ENCODE measurements at places on chromosomes 12 and 14. TPM values are rescaled to one million over a fixed set of nuclear protein-coding genes. Genes with fewer than 3 reads are reported as not detected.

Gene EIF5
- total RNA-seq = 232 TPM

Gene PCNX1
- 62.5 TPM for total RNA-seq

Gene OR4E2
- total RNA-seq = not detected

Gene SPX
- not detected for total RNA-seq

Gene TMEM132C
- total RNA-seq = 8.0 TPM

Gene CHURC1
- 40.6 TPM for total RNA-seq

Gene CD27
- not detected for total RNA-seq

GRCh38 chr12:130461839-130462557, 124.3 kb downstream of the PIWIL1 start:
- DNase-seq = no peak
- H3K4me1 ChIP-seq = peaks cover 3% of the 10 kb centered on the region
- no peak overlapping the region for H3K4me3 ChIP-seq
- peaks cover 6% of the 10 kb centered on the region for H3K27me3 ChIP-seq

DNA sequence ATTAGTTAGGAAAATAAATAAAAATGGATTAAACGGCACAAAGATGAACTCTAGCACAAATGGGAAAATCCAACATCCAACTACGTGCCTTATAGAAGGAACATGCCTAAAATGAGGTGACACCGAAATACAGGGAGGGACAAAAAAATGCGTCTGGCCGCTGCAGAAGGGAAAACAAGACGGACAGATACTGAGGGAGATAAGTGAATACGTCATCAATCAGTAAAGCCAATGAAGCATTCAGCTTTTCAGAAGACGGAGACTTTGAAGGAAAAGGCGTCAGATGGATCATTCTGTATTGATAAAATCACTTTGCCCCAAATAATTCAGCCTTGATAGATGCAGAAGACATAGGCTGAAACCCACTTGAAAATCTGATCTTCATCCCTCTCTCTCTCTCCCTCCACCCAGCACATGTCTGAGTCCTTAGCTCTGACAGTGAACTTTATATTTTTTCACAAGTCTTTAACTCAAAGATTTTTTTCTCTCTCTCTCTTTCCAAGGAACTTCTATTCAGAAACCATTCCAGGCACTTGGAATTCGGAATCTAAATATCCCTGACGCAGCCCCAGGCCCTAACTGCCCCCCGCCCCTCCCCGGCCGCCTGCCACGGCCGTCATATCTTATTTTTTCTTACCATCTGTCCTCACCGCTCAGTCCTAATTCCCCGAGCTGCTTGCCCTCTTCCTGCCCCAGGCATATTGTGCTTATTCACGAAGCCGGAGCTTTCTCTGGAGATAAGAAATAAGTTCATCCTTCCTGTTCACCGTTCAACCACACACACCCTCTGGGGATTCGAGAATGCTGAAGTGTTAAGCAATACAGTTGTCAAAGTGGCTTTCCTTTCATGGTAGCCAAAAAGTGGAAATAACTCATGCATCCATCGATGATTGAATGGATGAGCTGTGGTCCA, 35.5 kb upstream of the RFLNA start:
- DNase-seq = no peak
- H3K27me3 ChIP-seq = peaks cover 16% of the 10 kb centered on the region
- peak overlapping the region; percentile 78 for H3K4me3 ChIP-seq
- H3K4me1 ChIP-seq = peaks cover 39% of the 10 kb centered on the region
- peaks cover 4% of the 10 kb centered on the region for H3K36me3 ChIP-seq
- H3K27ac ChIP-seq = peak overlapping the region; percentile 87

GRCh38 chr12:95721320-95721719, 69.2 kb downstream of the NTN4 start:
- no peak overlapping the region for H3K4me3 ChIP-seq
- no peak for DNase-seq
- no peaks in the 10 kb centered on the region for H3K36me3 ChIP-seq
- no peaks in the 10 kb centered on the region for H3K4me1 ChIP-seq
- no peak overlapping the region for H3K27ac ChIP-seq

- no peak for DNase-seq
- peaks cover 1% of the 10 kb centered on the region for H3K27me3 ChIP-seq
- no peaks in the 10 kb centered on the region for H3K4me1 ChIP-seq
- H3K36me3 ChIP-seq = no peaks in the 10 kb centered on the region
- no peak overlapping the region for H3K4me3 ChIP-seq
- H3K27ac ChIP-seq = no peak overlapping the region
These were observed 336.5 kb downstream of the FSCB start for GRCh38 chr14:44170556-44170955.

GRCh38 chr14:45699471-45699870, 446.5 kb upstream of the MIS18BP1 start:
- no peak overlapping the region for H3K27ac ChIP-seq
- H3K4me3 ChIP-seq = no peak overlapping the region
- no peaks in the 10 kb centered on the region for H3K36me3 ChIP-seq
- no peaks in the 10 kb centered on the region for H3K4me1 ChIP-seq
- no peaks in the 10 kb centered on the region for H3K27me3 ChIP-seq

GRCh38 chr12:67355428-67356379, 86.5 kb downstream of the CAND1 start:
- H3K4me1 ChIP-seq = peaks cover 14% of the 10 kb centered on the region
- no peaks in the 10 kb centered on the region for H3K27me3 ChIP-seq
- H3K27ac ChIP-seq = no peak overlapping the region
- H3K4me3 ChIP-seq = no peak overlapping the region

DNA sequence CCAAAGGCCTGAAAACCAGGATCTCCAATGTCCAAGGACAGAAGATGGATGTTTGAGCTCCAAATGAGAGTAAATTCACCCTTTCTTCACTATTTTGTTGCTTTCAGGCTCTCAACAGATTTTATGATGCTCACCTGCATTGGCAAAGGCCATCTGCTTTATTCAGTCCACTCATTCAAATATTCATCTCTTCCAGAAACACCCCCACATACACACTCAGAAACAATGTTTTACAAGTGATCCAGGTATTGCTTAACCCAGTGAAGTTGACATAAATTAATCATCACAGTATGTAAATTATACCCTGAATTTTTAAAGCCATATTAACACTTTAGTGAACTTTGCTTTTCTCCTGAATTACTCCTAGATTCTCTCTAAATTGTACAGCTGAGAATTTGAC, 63.3 kb downstream of the DUSP6 start:
- H3K27ac ChIP-seq = no peak overlapping the region
- no peak for DNase-seq
- no peak overlapping the region for H3K4me3 ChIP-seq
- H3K4me1 ChIP-seq = peaks cover 12% of the 10 kb centered on the region
- H3K36me3 ChIP-seq = no peaks in the 10 kb centered on the region
- H3K27me3 ChIP-seq = no peaks in the 10 kb centered on the region

DNA sequence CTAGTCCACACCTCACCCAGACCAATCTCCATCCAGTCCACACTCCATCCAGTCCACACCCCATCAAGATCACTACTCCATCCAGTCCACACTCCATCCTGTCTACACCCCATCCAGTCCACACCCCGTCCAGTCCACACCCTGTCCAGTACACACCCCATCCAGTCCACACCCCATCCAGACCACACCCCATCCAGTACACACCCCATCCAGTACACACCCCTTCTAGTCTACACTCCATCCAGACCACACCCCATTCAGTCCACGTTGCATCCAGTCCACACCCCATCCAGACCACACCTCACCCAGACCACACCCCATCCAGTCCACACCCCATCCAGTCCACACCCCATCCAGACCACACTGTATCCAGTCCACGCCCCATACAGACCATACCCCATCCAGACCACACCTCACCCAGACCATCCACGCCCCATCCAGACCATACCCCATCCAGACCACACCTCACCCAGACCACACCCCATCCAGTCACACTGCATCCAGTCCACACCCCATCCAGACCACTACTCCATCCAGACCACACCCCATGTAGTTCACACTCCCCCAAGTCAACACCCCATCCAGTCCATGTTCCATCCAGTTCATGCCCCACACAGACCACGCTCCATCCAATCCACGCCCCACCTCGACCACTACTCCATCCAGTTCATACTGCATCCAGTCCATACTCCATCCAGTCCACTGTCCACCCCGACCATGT, 116.6 kb upstream of the RTL1 start:
- peaks cover 9% of the 10 kb centered on the region for H3K36me3 ChIP-seq
- H3K4me3 ChIP-seq = no peak overlapping the region
- peaks cover 10% of the 10 kb centered on the region for H3K27me3 ChIP-seq
- DNase-seq = no peak
- H3K27ac ChIP-seq = no peak overlapping the region
- H3K4me1 ChIP-seq = no peaks in the 10 kb centered on the region

DNA sequence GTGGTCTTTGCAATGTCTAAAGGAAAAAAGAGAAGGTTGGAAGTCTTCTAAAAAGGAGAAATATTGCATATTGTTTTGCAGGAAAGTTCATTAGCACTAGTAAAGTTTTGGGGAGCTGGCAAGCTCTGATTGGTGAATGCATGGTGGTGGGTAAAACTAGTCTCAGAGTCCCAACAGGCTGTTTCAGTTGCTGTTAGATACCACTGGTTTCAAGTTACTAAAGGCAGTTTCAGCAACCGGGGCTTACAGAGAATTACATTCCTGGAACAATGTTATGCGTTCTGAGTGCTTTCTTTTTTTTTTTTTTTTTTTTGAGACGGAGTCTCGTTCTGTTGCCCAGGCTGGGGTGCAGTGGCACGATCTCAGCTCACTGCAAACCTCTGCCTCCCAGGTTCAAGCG, 208.2 kb downstream of the EPS8 start:
- no peak overlapping the region for H3K27ac ChIP-seq
- H3K4me3 ChIP-seq = no peak overlapping the region
- H3K4me1 ChIP-seq = no peaks in the 10 kb centered on the region

DNA sequence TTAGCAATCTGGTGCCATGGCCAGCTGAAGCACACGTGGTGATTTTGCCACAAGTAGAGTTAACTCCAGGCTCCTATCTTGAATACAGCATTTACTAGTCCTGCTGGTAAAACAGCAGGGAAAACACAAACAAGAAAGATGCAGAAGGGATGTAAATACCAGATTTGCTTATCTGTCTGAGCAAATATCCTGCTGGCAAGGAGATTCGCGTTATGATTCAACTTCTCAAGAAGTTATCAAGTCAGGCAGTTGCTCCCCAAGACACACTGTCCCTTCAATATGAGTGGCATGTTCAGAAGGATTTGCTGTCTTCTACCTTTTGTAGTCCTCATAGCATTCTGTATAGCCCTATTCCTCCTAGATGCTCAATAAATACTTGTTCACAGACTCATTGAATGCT, 171.2 kb upstream of the EGLN3 start:
- no peaks in the 10 kb centered on the region for H3K27me3 ChIP-seq
- no peak overlapping the region for H3K4me3 ChIP-seq
- DNase-seq = no peak
- H3K36me3 ChIP-seq = no peaks in the 10 kb centered on the region
- no peaks in the 10 kb centered on the region for H3K4me1 ChIP-seq
- H3K27ac ChIP-seq = no peak overlapping the region

GRCh38 chr12:31496257-31496656, 94.7 kb downstream of the DENND5B start:
- H3K27ac ChIP-seq = no peak overlapping the region
- no peak overlapping the region for H3K4me3 ChIP-seq
- DNase-seq = no peak

GRCh38 chr14:76837524-76837923, 11.3 kb downstream of the LRRC74A start:
- H3K27ac ChIP-seq = no peak overlapping the region
- peaks cover 6% of the 10 kb centered on the region for H3K36me3 ChIP-seq
- peaks cover 3% of the 10 kb centered on the region for H3K4me1 ChIP-seq
- no peaks in the 10 kb centered on the region for H3K27me3 ChIP-seq
- DNase-seq = no peak

- no peaks in the 10 kb centered on the region for H3K36me3 ChIP-seq
- no peak for DNase-seq
- H3K4me3 ChIP-seq = no peak overlapping the region
- no peak overlapping the region for H3K27ac ChIP-seq
- H3K4me1 ChIP-seq = no peaks in the 10 kb centered on the region
These were observed 255.6 kb downstream of the ERC1 start for GRCh38 chr12:1246637-1247036.

DNA sequence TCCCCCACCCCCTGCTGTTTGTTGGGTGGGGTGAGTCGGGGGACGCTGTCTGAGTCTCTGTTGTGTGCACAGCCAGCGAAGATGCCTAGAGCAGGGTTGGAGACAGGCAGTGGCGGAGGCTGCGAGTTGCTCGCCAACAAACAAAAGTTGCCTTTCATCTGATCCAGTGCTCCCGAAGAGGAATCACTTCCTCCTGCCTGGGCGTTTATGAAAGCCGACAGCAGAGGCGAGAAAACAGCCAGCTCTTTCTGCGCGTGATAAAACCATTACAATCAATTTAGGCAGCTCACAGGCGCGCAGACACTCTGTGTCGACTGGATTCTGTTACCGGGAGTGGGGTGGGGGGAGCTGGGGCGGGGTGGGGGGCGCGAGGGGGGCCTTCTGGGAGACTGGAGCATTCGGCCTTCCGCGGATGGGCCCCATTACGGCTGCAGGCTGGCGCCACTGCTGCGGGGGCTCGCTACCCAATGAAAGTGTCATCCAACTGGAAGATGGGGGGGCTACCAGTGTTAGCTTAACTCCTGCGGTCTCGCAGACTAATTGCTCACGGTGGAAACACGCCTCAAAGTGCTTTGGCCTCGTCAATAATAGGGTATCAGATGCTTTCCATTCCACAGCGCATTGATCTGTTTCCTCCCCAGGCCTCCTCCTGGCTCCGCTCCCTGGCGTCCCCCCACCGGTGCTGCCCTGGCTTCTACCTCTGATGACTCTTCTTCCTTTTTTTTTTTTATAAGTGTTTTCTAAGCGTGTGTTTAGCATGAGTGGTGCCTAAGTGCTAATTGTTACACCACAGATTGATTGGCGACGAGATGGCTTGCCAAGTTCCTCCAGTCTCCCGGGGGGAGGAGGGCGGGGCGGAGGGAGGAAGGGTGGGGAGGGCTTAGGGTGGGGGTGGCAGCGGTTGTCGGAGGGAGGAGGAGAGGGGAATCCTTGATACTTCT, 678.4 kb downstream of the MED13L start:
- no peaks in the 10 kb centered on the region for H3K36me3 ChIP-seq
- peak; percentile 73 for DNase-seq
- H3K27ac ChIP-seq = peak overlapping the region; percentile 77

DNA sequence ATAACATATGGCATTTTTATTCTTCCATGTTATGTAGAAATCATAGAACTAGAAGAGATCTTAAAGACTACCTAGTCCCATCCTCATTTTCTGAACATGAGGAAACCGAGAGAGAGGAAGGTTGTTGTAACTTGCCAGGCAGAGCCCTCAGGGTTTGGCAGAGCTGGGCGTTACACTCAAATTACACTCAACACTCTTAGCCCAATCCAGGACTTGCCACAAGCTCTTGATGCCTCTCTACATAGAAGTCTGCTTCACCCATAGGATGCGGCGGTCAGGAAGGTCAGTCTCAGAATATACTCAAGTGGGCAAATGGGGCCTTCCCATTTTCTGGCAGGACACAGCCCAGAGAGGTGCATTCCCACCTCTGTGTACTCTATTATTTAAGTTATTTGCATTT, 208.1 kb downstream of the ZFP36L1 start:
- no peak overlapping the region for H3K27ac ChIP-seq
- H3K4me1 ChIP-seq = peaks cover 42% of the 10 kb centered on the region
- H3K4me3 ChIP-seq = no peak overlapping the region
- peaks cover 9% of the 10 kb centered on the region for H3K27me3 ChIP-seq
- no peak for DNase-seq
- H3K36me3 ChIP-seq = peaks cover 4% of the 10 kb centered on the region

- peaks cover 3% of the 10 kb centered on the region for H3K27me3 ChIP-seq
- no peak for DNase-seq
- H3K27ac ChIP-seq = no peak overlapping the region
- H3K36me3 ChIP-seq = no peaks in the 10 kb centered on the region
- peaks cover 9% of the 10 kb centered on the region for H3K4me1 ChIP-seq
- H3K4me3 ChIP-seq = no peak overlapping the region
These were observed 667.7 kb upstream of the FOXG1 start for GRCh38 chr14:28098856-28099255.

Measured in glutamatergic neuron (in vitro differentiated cells).